Calu3 (cell line): ENCODE measurements at places on chromosomes 1 and 21.

DNA sequence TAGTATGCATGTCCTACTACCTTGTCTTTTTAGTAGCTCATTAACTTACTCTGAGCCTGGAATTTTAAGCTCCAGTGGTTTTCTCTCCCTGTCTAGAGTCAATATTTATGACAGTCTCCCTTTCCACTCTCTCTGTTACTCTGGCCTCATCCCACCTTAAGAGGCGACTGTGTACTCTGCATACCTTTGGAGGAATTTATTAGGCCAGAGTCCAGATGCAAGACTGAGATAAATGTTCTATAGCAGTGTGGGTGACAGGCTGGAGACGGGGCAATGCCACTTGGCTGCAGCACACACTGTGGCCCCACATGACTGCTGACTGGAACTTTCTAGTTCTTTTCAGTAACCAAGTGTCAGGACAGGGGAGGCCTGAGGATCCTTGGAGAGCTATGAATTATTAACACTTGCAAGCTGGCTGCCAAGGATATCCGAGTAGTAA, 4.1 kb upstream of the PDZK1 start:
- DNase-seq: no peak

GRCh38 chr1:214002060-214002459, 14.3 kb downstream of the PROX1 start:
- no peak for DNase-seq

GRCh38 chr1:195618287-195618686, 990.0 kb downstream of the KCNT2 start:
- DNase-seq: no peak

- no peak for DNase-seq
Measured at GRCh38 chr1:33712186-33712585, 151.7 kb upstream of the HMGB4 start.

- no peak for DNase-seq
Measured at GRCh38 chr21:15850645-15851044, 120.9 kb downstream of the USP25 start.

DNA sequence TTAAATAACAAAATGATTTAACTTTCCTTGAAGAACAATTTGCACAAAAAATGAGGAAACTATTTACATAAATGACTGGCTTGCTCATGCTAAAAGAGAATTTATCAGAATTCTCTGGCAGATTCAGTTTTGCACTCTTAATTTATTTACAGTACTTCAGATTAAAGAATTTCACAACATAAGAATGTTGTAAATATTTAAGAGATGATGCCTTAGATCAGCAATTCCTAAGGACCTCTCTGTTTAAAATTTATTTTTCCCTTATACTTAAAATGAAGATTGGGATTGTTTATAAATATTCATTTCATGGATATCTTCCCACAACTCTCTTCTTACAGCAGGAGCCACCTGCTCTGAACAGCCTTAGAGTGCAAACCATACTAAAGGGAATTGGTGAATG, 120.8 kb downstream of the OLFM3 start:
- DNase-seq: no peak

DNA sequence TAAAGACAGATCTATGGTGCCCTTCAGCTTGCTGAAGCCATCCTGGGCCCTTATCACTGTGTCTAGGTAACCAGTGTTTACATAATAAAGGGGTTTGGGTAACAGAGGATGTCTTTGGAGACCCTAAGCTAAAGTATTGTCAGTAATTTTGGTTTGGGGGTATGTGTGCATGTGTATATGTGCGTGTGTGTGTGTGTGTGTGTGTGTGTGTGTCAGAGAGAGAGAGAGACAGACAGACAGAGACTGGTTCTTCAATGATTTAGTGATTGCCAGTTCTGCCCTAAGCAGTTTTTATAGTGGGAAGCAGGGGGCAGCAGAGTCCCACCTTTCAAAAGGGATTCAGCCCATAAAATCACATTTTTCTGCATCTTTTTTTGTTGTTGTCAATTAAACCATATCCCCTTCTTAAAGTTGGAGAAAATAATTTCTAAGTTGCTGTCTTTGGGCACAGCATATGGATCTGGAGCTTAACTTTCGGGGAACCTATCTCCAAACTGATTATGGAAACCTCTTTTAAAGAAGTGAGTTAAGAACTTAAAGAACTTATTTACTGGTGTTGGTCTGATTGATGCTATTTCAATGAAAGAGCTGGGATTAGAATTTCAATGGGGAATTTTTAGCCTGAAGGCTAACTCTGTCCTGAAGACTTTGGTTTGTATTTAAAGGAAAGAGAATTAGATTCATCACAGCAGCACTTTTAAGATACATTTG, 51.1 kb downstream of the ZNF326 start:
- peak; percentile 24 for DNase-seq

GRCh38 chr1:29804181-29804899, 568.0 kb downstream of the PTPRU start:
- DNase-seq: no peak

DNA sequence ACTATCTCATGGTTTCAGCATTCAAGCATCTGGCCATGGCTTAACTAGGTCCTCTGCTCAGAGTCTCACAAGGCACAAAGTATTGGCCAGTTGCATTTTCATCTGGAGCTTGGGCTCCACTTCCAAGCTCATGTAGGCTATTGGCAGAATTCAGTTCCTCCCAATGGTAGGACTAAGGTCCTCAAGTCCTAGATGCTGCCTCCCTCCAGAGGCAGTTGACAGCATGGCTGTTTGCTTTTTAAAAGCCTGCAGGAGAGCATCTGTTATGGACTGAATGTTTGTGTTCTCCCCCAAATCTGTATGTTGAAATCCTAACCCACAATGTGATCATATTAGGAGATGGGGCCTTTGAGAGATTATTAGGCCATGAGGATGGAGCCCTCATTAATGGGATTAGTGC, 38.0 kb upstream of the HLX start:
- no peak for DNase-seq

- peak; percentile 82 for DNase-seq
Measured at GRCh38 chr1:33181921-33182341, at the start of gene TRIM62. TRIM62 (minus strand) TSS chr1:33182043; CDS start chr1:33181432, 611 bp downstream.

DNA sequence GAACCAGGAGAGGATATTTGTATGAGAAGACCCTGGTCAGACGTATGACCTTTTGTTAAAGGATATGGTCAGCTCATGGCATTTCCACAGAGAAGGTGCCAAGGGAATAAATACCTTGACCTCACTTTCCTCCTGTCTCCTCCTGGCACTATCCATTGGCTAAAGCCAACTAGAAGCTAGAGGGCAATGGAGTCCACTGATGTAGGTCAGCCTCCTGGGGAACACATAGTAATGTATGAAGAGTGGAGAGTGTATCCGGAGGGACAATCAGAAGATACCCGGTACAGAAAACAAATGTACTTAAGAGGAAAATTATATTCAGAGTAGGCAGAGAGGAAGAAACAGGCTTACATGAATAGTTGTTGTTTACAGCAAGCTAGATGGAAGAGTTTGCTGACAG, 698 bp upstream of the NTMT2 start:
- DNase-seq: no peak

DNA sequence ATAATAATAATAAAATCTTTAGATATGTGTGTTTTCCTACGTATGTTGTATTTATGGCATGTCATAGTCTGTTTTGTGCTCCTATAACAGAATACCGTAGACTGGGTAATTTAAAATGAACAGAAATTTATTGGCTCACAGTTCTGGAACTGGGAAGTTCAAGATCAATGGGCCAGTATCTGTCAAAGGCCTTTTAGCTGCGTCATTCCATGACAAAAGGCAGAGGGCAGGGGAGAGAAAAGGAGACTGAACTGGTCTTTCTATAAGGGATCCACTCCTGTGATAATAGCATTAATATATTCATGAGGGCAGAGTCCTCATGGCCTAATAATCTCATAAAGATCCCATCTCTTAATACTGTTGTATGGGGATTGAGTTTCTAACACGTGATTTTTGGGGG, 7.1 kb upstream of the SFT2D2 start:
- no peak for DNase-seq

GRCh38 chr21:38181096-38181495, 75.7 kb upstream of the KCNJ15 start:
- no peak for DNase-seq

- no peak for DNase-seq
Measured at GRCh38 chr1:41720861-41721410, 197.8 kb downstream of the HIVEP3 start.

DNA sequence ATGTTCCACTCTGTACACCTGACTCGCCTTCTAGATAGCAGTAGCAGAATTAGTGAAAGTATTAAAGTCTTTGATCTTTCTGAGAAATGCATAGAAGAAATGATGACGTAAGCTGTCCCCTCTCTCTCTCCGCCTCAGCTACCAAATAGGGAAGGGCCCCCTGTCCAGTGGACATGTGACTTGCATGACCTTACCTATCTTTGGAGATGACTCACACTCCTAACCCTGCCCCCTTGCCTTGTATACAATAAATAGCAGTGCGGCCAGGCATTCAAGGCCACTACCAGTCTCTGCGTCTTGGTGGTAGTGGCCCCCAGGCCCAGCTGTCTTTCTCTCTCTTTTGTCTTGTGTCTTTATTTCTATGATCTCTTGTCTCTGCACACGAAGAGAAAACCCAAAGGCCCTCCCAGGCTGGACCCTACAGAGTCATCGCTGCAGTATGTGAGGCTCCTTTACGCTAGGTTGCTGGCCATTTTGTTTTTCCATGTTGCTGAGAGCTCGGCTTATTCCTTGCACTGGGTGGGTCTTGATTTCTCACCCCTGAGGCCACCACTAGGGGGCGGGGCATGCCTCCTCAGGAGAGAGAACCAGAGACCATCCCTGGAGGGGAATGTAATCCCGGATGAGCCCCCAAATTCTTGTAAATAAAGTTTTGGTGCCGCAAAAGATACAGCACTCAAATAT, 16.0 kb upstream of the ZBTB8B start:
- DNase-seq: peak; percentile 76

- DNase-seq: no peak
Measured at GRCh38 chr1:10217748-10218441, 7.5 kb downstream of the KIF1B start.

- peak; percentile 45 for DNase-seq
Measured at GRCh38 chr1:44707959-44708831, 22.8 kb downstream of the RNU5D-1 start.

DNA sequence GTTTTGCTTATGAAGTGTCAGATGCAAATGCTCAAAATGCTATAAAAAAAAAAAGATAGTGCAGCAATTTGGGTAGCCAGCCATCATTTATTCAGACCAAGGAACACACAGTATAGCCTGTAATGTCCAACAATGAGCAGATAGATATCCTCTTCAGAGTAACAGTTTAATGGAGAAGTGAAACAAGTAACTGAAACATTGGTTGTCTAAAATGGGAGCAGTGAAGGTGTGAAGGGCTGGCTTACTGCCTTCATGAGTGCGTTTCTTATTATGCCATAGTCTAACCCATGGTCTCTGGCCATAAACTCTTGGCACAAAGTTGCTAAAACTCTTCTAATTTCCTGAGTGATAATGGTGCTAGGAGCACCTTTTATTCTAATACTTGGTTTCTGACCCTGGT, 11.4 kb downstream of the RGS5 start:
- DNase-seq: no peak

GRCh38 chr21:34367320-34367935, 3.6 kb downstream of the KCNE2 start:
- DNase-seq: peak; percentile 47

DNA sequence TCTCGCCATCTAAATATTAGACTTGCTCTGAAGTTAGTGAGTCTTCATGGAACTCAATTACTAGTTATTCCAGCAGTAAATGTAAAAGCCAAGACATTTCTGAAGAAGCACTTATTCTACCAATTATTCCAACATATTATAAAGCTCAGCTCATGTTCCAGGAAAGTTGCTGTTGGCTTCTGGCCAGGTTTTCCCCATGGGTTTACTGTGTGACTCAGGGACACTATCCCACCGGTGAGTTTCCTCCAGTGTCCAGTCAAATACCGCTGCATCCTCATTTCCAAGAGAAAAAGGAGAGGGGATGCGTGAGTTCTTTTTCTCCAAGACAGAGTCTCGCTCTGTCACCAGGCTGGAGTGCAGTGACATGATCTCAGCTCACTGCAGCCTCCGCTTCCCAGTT, 9.2 kb upstream of the HHIPL2 start:
- no peak for DNase-seq

GRCh38 chr1:220527908-220528678, at the start of gene MARK1:
MARK1 (plus strand) TSS chr1:220528136; CDS start chr1:220528823, 687 bp downstream.
- DNase-seq: peak; percentile 56

DNA sequence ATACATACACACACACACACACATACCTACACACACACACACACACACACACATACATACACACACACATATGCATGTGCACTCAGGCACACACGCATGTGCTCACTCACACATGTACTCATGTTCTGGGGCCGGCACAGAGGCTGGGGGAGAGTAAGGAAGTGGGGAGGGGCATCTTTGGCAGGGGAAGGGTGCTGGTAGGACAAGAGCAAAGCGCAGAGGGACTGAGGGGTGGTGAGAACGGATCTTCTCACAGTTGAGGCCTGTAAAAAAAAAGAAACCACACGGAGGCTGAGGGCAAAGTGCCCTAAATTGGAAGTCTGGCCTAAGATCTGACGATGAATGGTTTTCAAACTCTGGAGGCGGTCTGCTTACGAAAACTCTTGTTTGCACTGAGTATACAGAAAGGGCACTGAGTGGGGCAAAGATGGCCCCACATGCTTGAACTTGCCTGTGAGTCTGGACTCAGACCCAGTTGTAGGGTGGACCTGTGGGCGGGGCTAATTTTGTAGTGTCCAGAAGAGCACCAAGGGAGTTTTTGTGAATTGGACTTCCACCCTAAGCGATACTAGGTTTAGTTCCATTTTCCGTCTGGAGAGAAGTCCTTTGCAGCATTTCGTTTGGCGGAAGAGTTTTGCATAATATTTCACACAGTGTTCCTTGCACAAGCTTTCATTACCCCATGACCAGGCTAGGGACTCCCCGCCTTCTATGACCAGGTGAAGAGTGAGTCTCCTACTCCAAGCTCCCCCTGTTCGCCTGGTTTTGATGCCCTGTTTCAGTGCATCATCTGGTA, 79.3 kb upstream of the LYST start:
- no peak for DNase-seq

- DNase-seq: no peak
Measured at GRCh38 chr1:112721966-112722524, 6.9 kb upstream of the PPM1J start.

DNA sequence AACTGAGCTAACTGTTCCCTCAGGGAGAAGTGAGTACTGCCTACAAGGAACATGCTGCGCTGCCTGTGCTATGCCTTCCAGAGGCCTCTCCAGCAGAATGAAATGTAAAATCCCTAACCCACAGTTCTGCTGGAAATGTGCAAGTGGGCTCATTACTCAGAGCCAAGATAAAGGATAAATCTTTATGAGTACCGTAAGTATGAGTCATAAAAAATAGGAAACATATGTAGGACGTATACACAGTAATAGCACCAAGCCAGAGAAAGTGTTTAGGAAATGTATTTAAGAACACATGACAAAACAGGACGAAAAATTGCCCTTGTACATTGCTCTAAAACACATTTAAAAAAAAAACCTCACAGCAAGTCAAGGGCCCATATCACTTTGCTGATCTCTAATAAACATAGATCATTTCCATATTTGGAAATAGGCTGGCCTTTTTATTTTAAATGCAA, 104.6 kb downstream of the TGFBR3 start:
- no peak for DNase-seq

DNA sequence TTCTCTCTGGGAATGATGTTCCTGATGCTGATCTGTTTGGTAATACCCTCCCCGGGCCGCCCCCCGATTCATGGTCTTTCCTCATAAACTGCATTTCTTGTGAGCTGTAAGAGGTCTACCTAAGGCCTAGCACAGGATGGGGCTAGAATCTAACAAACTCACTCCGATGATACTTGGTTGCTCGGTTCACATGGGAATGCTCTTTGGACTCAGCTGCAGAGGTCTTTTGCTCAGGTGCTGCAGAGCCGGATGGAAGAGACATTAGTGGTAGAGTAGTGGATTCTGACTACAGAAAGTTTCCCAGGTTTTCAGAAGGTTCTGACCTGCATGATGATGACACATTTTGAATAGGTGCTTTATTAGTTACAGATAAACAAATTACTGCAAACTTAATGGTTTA, 8.3 kb upstream of the TMEM269 start:
- no peak for DNase-seq
